Activated T-cell treated with anti-CD3 and anti-CD28 coated beads for 48 hours (primary cell): ENCODE measurements at places on chromosomes 16 and 17.

DNA sequence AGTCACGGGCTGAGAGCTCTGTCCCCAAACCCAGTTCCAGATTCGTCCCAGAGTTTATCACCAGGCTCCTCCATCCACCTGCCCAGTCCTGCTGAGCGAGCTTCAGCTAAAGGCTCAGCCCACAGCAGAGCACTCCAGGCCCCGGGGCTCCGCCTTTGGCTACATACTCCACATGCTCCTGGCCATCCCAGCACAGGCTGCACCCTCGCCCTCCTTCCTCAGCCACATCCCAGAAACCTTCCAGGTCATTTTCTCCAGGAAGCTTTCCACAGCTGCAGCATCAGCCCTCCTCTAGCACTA lies 4.7 kb upstream of the CD2BP2 start:
- DNase-seq: no peak

GRCh38 chr17:80146121-80147034 lies 550 bp downstream of the EIF4A3 start:
- no peak for DNase-seq

- DNase-seq: no peak
Observed at GRCh38 chr16:4519274-4520058, 19.1 kb downstream of the CDIP1 start.

GRCh38 chr16:82694239-82694874 lies 67.6 kb downstream of the CDH13 start:
- no peak for DNase-seq

DNA sequence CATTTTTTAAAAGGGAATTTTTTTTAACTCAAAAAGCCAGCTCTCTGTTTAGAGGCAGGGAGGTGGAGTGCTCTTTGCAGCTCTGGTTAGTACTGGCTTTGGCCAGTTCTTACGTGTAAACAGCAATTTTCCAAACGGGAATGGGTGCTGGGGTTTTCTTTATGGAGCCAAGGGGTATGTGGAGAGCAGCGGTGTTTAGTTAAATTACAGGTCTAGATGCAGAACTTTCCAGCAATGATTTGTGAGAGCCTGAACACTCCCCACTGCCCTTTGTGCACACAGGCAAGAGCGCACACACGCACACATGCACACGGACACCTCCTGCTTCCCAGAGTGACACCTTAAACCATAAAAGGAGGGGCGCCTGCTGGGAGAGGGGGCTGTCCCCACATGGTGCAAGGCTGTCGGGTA lies 140.2 kb downstream of the MSI2 start:
- no peak for DNase-seq

- no peak for DNase-seq
Observed at GRCh38 chr17:4249452-4250029, 14.2 kb downstream of the ANKFY1 start.

GRCh38 chr16:52967744-52968143 lies 85.0 kb downstream of the CHD9NB start:
- no peak for DNase-seq

- DNase-seq: no peak
Observed at GRCh38 chr16:75279305-75279704, 27.9 kb upstream of the BCAR1 start.

GRCh38 chr16:63361032-63361624 lies 1324.9 kb upstream of the CDH8 start:
- no peak for DNase-seq

GRCh38 chr17:12842936-12843335 lies 53.6 kb downstream of the ARHGAP44 start:
- DNase-seq: no peak

- no peak for DNase-seq
Observed at GRCh38 chr17:27076814-27077213, 217.1 kb upstream of the WSB1 start.

DNA sequence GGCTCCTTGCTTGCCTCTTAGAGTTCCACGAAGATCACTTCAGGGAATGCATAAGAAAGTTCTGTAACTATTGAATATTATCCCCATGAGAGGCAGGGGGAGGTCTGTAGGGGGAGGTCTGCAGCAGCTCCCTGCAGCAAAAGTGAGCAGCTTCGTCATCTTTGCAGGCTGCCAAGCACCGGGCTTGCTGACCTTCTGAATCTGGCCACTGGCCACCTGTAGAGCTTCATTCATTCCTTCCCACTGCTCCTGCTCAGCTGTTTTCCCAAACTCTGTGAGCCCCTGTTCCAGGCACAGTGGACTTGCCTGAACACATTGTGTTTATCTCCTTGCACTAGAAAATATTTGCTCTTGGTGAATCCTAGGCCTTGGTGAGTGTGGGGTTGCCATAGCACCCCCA lies 443.3 kb downstream of the HAPSTR1 start:
- DNase-seq: no peak

DNA sequence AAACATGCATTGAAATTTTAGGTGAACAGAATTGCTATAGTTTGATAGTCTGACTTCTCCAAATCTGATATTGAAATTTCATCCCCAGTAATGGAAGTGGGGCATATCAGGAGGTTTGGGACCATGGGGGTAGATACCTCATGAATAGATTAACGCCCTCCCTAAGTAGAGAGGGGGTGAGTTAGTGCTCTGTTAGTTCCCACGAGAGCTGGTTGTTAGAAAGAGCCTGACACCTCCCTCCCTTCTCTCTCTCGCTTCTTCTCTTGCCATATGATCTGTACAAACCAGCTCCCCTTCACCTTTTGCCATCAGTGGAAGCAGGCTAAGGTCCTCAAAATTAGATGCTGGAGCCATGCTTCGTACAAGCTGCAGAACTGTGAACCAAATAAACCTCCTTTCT lies 78.8 kb downstream of the BRIP1 start:
- DNase-seq: no peak

GRCh38 chr17:82246365-82247181 lies 17.7 kb downstream of the SLC16A3 start:
- no peak for DNase-seq

DNA sequence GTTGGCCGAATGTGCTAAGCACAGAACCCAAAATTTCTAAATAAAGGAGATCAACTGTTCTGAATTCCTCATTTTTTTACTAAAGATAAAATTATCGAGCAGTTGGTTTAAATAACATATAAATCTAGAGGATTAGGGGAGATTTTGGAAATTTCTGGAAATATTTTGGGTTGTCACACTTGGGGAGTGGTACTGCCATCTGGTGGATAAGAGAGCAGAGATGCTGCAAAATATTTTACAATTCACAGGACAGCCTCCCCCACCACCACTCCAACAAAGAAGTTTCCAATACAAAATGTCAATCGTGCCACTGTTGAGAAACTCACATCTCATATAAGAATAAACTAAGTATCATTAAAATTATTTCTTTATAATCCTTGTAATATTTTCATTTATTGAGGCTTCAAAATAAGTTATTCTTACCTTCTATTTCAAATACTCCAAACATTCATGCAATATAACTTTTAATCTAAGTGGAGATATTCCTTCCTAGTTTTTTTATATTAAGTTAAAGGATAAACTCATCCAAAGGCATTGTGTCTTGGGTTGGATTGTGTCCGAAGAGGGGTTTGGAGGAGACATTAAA lies 17.0 kb upstream of the ABCA8 start:
- DNase-seq: no peak
